Kidney (tissue), 22 donors: ENCODE measurements at places on chromosomes 13 and 19. TPM values are rescaled to one million over a fixed set of nuclear protein-coding genes. Genes with fewer than 3 reads are reported as not detected.
A peak's percentile ranks its signal among the peaks of the same experiment; 100 is the strongest.

DNA sequence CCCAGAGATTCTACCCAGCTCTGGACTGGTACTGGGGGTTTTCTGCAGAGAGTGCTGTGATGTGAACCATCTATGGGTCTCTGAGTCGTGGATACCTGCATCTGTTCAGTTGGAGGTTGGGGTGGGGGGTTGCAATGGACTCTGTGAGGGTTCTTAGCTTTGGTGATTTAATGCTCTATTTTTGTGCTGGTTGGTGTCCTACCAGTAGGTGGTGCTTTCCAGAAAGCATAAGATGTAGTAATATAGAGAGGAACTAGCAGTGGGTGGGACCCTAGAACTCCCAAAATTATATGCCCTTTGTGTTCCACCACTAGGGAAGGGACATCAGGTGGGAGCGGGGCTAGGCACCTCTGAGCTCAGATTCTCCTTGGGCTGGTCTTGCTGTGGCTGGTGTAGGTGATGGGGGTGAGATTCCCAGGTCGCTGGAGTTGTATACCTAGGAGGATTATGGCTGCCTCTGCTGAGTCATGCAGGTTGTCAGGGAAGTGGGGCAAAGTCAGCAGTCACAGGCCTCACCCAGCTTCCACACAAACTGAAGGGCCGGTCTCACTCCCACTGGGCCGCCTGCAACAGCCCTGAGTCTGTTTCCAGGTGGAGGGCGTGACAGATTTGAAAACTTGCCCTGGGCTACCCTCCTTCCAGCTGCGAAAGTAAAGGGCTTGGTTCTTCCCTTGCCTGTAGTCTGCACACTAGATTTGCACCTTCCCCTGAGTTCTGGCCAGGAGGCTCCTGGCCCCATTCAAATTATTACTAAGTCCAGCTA lies 573.0 kb upstream of the SLITRK1 start:
- H3K4me1 ChIP-seq, result no peaks in the 10 kb centered on the region
- H3K4me3 ChIP-seq, result no peak overlapping the region

- H3K36me3 ChIP-seq, result peaks cover 47% of the 10 kb centered on the region
- H3K27me3 ChIP-seq, result no peaks in the 10 kb centered on the region
- H3K4me1 ChIP-seq, result no peaks in the 10 kb centered on the region
- DNase-seq, result no peak
- H3K4me3 ChIP-seq, result no peak overlapping the region
- H3K27ac ChIP-seq, result no peak overlapping the region
Measured at GRCh38 chr13:110664041-110664440, 41.9 kb downstream of the CARS2 start.

DNA sequence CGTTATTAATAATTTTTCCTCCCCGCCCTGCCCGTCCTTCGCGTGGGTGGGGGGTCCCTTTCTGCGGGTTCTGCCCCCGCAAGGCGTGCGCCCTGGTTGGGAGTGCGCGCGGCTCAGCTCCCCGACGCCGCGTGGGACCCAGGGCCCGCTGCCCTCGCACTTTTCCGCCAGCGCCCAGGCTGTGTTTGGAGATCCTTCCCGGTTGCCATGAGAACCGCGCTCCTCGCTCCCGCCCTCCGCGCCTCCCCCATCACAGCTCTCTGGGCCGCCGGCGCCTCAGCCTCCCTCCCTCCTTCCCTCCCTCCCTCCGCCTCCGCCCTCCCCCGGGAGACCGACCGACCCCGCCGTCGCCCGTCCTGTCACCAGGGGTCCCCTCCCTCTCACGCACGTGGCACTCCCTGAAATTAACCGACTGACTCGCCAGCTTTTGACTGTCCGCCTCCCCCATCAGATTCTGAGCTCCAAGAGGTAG lies 2.4 kb upstream of the SSBP4 start:
- DNase-seq, result peak; percentile 96
- H3K27ac ChIP-seq, result peak overlapping the region; percentile 82
- no peak overlapping the region for H3K4me3 ChIP-seq
- peaks cover 39% of the 10 kb centered on the region for H3K4me1 ChIP-seq
- H3K36me3 ChIP-seq, result no peaks in the 10 kb centered on the region

DNA sequence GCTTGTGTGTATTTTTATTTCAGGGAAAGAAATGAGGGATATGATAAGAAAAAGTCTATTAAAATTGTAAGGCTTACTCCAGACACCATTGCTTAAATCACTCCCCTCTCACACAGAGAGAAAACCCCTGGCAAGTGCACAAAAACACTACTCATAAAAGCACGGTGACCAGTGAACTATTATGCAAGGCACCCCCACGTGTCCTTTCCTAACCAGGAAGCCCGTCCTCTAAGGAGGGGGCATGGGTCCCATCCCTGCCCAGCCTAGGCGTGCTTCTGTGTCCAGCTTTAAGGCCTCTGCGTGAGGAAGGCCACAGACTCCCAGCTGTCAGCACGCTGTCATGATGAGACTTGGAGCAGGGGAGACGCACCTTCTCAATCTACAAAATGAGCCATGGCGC lies 83.5 kb downstream of the SLC7A1 start:
- no peaks in the 10 kb centered on the region for H3K36me3 ChIP-seq
- no peak overlapping the region for H3K4me3 ChIP-seq
- DNase-seq, result no peak
- H3K27me3 ChIP-seq, result no peaks in the 10 kb centered on the region
- H3K27ac ChIP-seq, result no peak overlapping the region

The MEIOSIN gene
- not detected for total RNA-seq

The ADGRE3 gene
- 0.25 TPM for total RNA-seq
